ENCODE measurements at places on chromosomes 7 and 10.

DNA sequence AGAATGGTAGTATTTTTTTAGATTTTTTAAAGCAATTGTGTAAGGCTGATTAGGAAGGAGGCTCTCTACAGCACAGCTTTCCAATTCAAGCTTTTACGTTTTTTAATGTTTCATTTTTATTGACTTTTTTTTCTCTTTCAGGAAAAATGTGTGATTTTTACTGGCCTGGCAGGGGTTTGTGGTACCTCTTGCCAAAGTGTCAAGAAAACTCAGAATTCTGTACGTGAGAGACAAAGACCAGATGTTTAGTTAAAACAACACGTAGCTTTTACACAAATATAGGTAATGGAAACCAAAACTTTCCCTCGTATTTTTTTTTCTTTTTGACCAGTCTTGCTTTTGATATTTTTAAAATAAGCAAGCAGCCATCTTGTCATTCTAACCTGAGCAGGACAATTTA lies 6.0 kb upstream of the NPVF start:
- DNase-seq = no peak

GRCh38 chr7:21128062-21128817 lies 299.6 kb upstream of the SP4 start:
- DNase-seq = no peak

DNA sequence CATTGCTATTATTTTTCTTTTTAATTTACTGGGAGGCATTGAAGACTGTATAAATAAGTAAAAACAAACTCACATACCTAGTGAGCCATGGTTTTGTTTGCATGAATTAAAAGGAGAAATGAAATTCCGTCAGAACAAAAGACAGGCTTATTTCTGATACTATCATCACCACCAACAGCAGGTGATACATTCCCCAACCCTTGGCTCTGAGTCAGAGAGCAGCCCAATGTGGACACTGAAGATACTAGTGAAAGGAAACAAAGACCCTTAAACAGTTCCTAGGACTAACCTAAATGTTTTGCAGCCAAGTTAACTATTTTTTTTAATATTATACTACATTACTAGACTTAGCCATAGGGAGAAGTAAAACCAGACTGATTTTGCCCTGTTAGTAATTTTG lies 31.6 kb downstream of the CHRM2 start:
- no peak for DNase-seq

DNA sequence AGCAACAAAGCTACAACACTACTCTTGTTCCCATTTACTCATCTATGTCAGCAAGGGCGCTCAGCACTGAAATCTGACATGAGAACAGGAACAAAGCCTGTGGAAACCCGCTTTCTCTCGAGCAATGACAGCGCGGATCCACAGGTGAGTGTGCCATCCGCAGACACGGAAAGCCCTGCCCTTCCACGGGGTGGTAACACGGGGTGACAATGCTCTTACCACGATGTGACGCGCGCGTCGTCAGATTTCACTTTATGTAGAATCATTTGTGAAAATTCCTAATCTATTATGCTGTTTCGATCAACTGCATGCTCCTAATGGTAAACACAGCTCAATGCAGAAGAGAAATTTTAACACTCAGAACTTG lies 34.4 kb downstream of the ZFAND2A start:
- no peak for DNase-seq

DNA sequence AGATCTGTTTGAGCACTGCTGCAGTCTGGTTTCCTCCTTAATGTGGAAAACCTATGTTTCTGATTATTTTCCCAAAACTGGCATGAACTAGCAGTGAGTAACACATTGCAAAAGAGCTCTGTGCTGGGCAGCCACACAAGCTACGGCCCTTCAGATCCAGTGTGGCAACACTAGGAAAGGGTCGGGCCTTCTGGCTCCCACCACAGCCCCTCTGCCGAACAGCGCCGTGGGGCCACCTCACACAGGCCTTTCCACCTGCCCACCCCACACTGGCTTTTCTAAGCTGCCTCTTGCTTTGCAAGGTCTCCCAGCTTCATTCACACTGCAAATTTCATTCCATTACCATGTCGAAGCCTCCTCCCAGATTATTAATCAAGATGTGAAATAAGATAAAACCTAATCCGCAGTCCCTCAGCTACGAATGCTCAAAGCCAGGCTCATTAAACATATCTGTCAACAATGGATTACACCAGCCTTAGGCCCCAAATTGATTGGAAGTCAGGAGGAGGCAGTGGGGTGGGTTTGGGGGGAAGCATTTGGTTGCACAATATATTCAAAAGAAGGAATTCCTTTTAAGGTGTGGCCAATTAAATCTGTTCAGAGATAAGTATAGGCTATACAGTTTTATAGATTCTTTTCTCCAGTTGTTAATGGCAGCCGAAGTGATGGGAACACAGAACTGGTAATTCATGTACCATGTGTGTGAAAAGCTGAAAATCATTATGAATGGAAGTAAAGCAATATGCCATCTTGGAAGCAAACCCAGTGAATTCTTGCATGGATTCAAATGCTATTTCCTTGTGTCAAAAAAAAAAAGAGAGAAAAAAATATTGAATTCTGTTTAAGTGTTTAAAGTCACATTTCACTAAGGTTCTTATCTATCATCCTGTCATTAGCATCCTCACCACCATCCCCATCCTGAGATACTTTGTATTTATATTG lies 223.7 kb downstream of the MTERF1 start:
- DNase-seq = peak; percentile 9

GRCh38 chr7:83879063-83879462 lies 230.1 kb upstream of the SEMA3E start:
- no peak for DNase-seq

GRCh38 chr10:3992382-3993178 lies 207.6 kb upstream of the KLF6 start:
- DNase-seq = no peak

DNA sequence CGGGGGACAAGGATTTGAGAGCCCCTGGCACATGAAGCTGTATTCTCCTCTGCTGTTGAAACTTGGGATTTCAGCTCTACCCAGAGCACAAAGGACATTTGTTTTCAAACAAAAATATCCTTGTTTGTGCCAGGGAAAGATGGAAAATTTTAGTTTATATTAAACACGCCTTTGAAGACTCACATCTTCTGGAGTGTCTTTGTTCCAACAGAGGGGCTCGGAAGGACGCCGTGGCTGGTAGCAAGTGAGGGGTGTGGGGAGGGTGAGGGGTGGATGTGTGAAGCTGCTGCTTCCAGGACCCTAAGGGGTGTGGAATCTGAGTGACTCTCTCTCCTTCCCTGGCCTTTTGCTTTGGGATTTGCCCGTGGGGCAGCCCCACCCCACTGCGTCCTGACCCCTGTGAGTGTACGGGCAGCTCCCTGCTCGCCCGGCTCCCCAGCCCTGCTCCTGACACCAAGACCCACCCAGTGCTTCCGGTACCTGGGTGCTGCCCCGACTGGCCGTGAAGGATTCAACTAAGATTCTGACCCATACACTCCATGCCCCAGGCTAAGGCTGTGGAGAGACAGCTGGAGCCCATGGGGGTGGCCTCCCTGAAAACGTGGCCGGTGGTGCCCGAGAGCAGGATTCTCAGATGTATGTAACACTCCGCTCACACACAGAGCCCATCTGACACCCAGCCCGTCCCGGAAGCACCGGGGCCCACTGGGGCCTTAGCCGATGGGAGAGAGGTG lies 59.6 kb downstream of the ZRANB1 start:
- DNase-seq = no peak

GRCh38 chr10:51342381-51342780 lies 268.1 kb downstream of the PRKG1 start:
- no peak for DNase-seq

GRCh38 chr10:127196282-127197153 lies at the start of gene INSYN2A:
Gene INSYN2A, minus strand, starts transcription at chr10:127196591. Its CDS starts 20,196 bp downstream, at chr10:127176395.
- DNase-seq = peak; percentile 81

GRCh38 chr10:14173391-14173705 lies 157.4 kb downstream of the FRMD4A start:
- DNase-seq = no peak

Data from AG08396 (cell line).